ENCODE measurements at places on chromosomes 3 and 15.

DNA sequence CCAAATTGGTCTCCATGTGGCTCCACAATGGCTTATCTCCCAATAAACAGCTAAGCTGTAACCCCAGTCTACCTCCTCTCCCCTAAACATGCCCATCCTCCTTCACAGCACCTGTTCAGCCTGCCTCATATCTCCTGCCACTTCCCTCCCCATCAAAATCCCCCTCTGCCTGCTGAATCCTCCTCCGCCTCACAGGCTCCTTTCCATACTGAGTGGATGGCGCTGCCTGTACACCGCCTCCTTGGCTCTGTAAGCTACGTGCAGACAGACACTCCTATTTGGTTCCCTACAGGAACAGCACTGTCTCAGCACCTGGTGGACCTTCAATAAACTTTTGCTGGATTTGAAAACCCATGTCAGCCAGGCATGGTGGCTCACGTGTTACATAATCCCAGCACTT lies 53.7 kb downstream of the ADCY5 start:
- DNase-seq = no peak

DNA sequence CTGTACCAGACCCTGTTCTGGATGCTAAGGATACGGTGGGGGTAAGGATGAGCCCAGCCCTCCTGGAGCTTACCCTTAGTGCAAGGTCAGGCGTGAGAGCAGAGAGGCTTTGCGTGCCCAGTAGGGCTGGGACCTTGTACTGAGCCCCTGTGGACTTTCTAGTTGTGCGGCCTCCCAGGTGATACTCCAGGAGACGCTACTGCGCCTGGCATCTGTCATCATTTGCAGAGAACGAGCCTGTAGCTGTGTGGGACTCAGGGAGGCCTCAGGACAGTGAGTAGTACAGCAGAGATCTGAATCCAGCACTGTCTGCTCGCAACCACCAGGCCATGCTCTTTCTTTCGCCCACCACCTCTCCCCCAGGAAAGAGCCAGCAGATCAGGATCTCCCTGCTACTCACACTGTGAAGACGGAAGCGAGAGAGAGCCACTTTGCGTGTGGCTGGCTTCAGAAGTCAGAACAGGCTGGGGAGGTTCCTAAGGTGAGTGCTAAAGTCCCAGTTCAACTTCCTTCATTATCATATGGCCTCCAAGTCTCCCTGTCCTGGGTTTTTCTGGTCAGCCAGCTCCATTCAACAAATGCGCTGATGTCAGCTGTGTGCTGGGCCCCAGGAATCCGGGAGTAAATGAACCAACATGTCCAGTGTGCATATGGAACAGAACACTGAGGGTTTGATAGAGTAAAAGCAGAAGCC lies 38.2 kb upstream of the ITGA11 start:
- no peak for DNase-seq

DNA sequence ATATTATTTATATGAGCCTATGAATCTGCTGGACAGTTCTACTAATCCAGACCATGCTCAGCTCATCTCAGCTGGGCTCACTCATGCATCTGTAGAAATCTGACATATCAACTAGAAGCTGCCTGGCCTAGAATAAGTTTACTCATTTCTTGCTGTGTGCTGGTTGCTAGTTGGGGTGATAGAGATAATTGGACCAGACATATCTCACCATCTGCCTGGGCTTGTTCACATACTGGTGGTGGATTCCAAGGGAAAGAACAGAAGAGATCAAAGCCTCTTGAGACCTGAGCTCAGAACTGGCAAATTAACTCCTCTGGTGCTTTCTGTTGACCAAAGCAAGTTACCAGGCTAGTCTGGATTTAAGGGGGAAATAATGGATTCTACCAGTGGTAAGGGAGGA lies 109.1 kb downstream of the NSUN3 start:
- no peak for DNase-seq

GRCh38 chr3:8443829-8444791 lies 57.5 kb upstream of the LMCD1 start:
- no peak for DNase-seq

DNA sequence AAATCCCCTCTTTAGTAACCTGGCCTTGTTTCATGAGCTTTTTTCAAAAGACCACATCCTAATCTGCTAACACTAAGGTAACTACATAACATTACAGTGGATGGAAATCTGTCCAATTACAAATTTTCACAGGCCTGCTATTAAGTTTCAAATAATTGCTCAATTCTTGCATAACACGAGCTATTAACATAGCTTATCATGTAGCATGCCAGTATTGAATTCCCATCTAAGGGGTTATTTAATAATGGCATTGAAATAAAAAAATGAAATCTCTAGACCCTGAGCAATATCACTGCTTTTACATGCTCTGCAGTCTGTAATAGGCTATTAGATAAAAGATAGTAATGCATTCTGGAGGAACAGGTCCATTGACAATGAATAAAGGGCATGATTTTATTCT lies 748.3 kb upstream of the NECTIN3 start:
- DNase-seq = no peak

- no peak for DNase-seq
These were observed 27.7 kb downstream of the SEMA6D start for GRCh38 chr15:47744973-47745372.

DNA sequence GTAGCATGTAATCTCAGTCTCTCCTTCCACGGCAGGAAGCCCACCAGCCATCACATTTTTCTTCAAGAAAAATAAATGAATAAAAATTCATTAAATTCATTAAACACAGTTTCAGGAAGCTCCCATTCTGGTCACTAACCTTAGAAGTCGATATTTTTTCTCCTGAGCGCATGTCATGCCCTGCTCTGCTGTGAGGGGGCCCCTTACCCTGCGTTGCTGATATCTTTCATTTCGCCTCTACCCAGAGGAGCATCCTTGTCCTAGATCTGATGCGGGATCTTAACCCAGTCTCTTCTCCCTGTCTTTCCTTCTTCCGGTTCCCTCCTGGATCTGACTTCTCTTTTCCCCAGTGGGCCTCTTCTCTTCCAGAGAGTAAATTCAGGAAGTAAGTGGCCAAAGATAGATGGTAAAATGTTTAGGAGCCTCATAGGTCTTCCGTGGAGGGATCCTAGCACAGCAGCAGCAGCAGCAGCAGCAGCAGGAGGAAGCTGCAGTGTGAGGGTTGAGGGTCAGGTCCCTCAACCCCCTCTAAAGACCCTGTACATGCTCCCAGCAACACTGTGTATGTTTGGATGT lies 1.4 kb upstream of the ILDR1 start:
- no peak for DNase-seq

DNA sequence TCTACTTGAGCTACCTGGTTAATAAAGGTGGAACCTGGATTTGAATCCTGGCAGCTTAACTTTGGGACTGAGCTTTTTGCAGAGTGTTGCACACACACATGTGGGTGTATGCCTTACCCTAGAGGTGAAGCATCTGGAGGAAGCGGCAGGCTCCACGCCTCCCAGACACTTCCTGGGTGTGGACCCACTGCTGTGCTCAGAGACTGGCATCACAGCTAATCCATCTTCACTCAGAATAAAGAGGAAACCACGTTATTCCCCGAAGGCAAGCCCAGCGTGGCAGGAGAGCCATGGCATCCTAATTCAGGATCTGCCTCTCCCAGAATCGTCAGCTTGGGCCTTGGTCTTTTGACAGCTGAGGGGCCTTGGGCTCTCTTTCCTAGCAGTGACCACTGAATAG lies 25.5 kb downstream of the CCDC13 start:
- no peak for DNase-seq
